ENCODE measurements at places on chromosomes 6 and 20.
A peak's percentile ranks its signal among the peaks of the same experiment; 100 is the strongest.

GRCh38 chr20:32558526-32558925, 26.6 kb downstream of the NOL4L start:
- DNase-seq, result no peak

DNA sequence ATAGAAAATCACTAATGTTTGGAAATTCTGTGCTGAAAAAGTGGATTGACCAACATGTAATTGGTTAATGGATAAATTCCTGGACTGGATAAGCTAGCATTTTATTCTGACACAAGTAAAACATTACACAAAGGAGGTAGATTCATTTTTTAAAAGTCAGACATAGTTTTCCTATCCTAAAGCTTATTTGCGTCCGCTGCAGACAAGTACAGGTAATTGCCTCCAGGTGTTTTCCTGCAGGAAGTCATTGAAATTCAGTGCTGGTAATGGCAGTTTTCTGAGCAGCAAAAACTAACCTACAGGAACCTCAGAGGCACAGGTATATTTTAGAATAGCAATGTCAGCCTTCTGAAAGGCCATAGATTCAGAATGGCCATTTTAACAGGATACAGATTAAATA, 20.0 kb upstream of the HIVEP1 start:
- DNase-seq, result no peak

DNA sequence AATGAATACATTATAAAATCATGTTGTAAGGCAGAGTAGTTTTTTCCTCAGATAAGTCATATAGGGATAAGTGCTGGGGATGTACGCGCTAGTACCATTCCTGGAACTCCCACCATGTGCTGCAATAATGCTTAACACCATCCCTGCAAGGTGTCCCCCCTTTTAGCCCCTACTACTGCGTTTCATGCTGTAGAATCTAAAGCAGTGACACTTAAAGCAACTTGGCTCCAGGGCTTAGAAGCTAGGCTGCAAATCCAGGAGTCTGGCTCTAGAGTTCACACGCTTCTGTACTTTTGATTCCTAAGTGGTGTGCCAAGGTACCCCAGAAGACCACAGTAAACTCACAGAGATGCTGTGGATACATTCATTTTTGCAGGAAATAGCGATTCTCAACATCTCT, 183.1 kb downstream of the DOK5 start:
- DNase-seq, result no peak

GRCh38 chr6:130740308-130740707, 86.9 kb upstream of the SMLR1 start:
- DNase-seq, result no peak

DNA sequence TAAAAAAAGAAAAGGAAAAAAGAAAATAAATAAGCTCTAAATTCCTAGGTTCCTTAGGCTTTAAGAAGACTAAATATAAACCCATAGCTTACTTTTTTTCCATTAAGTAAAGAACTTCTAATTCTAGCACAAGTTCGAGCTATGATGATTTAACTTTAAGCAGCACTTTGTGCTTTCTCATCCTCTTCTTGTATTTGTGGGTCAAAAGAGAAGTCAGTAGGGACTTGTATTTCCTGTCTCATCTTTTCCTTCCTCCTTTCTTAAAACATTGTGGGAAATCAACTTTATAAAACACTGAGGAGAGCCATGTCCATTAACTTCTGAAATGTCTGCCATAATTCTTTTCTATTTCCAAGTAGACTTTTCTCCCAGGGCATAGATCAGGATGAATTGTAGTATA, 637.7 kb upstream of the CITED2 start:
- DNase-seq, result no peak

- DNase-seq, result peak; percentile 86
Measured at GRCh38 chr6:43798688-43799444, 28.9 kb downstream of the VEGFA start.

DNA sequence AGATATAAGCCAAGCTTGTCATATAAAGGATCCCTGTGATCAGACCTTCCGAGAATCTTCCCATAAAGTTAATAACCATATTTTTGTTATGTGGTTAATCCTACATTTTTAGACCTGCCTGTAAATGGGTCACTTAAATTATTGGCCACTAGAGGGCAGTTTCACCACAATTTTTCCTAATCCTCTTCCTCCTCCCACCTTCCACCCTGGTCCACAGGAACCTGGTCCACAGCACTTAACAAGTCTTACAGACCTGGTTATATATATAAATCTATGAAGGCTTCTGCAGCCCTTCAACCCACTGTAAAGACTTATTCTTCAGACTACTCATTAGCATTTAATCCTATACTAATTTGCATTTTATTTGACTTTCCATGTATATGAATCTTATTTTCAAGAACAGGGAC, 28.3 kb downstream of the MRS2 start:
- peak; percentile 82 for DNase-seq

DNA sequence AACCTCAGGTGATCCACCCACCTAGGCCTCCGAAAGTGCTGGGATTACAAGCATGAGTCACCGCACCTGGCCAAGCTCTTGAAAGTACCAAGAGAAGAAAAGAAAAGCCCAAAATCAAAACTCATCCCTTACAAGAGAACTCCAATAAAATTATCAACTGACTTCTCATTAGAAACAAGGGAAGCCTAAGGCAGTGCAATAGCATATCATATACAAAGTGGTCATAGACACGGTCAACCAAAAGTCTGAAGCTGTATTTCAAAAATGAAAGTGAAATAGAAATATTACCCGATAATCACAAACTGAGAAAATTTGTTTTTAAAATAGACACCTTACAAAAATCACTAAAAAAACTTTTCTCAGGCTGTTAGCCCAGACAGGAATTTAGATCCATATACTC, 1321.1 kb upstream of the GJE1 start:
- no peak for DNase-seq

GRCh38 chr6:169172946-169173345, 80.7 kb downstream of the THBS2 start:
- DNase-seq, result no peak

DNA sequence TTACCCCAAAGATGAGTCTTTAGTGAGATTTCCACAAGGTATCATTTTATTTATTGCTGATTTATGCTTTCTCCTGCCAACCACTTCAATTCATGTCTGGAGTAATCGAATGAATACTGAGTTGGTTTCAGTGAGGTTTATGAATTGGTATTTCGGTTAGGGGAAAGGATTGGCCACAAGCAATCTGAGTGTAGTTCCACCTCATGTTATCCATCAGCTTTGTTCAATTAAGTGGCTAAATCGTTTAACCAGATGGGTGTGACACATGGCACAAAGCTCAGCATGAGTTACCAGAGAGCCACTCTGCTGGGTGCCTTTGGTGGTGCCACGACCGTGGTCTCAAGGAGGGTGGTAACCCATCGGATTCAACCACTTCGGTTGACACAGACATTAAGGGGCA, 148.2 kb downstream of the FNDC1 start:
- no peak for DNase-seq

DNA sequence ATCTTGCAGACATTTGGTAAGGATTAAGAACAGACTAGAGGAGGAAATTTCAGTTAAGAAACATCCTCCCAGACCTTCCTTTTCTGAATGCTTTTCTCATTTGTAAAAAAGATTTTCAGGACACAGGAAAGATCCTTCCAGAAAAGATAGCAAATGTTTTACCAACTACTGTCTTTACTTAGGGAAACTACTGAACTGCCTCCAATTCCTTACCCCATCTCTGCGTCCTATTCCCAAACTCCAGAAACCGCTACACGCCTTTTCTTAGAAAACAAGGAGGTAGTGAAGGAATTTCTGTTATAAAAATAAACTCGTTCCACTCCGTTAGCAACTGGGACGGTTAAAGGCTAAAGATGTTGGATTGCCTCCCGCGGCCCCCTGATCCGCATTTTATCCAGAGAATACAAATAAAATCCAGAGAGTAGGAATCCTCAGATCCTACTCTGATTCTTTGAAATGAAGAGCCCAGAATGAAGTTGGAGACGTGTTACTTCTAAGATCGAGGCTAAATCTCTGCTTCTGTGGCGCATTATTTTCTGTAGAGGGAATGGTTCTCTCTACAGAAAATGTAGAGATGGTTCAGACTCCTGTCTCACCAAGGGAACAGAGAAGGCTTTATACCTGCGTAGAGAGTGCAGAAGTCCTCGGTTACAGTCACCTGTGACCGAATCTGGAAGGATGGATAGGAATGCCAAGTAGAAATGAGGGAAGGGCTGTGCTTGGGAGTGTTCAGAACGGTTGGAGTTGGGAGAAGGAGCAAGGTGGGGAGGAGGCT, 133.0 kb downstream of the GPX5 start:
- DNase-seq, result no peak

GRCh38 chr6:12909833-12910232, 193.3 kb downstream of the PHACTR1 start:
- no peak for DNase-seq

DNA sequence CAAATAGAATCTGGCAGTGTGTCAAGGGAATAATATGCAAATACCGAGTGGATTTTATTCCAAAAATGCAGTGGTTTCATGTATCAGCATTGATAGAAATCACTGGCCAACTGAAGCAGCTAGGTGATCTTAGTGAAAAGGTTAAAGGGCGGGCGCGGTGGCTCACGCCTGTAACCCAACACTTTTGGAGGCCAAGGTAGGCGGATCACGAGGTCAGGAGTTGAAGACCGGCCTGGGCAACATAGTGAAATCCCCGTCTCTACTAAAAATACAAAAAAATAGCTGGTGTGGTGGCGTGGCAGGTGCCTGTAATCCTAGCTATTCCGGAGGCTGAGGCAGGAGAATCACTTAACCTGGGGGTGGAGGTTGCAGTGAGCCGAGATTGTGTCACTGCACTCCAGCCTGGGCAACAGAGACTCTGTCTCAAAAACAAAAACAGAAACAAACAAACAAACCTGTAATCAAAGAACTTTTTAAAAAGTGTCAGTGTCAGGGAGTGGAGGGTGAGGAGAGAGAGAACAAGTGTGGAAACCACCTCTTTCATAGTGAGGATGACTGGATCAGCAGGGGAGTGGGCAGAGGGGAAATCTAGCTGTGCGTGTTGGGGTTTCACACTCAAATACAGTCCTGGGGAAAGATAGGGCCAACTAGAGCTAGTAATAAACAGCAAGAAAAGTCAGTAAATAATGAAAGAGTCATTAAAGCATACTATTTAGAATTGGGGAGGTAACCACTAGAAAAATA, 57.1 kb downstream of the CDS2 start:
- DNase-seq, result no peak

GRCh38 chr20:22533823-22534751, 50.3 kb downstream of the FOXA2 start:
- DNase-seq, result no peak

DNA sequence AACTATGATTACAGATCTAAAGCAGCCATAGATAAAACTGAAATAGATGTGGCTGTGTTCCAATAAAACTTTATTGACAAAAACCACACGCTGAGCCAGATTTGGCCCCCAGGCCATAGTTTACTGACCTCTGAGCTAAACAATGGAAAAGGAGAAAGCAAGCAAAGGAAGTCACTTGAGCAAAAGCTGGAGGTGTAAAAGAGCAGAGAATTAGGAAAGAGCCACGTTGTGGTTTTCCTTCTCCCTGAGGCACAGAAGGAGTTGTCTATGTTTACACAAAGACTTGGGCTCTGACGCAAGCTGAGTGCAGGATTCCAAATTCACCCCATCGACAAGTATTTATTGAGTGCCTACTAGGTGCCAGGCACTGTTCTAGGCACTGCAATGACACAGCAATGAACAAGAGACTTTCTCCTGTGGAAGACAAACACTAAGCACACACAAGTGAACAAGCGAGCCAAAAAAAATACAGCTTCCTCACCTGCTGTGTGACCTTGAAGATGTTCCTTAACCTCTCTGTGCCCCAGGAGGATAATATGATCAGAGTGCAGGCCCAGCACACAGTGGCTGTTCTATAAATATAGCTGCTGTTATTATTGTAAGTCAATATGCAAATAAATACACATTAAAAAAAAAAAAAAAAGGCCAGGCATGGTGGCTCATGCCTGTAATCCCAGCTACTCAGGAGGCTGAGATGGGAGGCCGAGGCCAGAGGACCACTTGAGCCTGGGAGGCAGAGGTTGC, 75.4 kb upstream of the PTPN1 start:
- DNase-seq, result no peak

DNA sequence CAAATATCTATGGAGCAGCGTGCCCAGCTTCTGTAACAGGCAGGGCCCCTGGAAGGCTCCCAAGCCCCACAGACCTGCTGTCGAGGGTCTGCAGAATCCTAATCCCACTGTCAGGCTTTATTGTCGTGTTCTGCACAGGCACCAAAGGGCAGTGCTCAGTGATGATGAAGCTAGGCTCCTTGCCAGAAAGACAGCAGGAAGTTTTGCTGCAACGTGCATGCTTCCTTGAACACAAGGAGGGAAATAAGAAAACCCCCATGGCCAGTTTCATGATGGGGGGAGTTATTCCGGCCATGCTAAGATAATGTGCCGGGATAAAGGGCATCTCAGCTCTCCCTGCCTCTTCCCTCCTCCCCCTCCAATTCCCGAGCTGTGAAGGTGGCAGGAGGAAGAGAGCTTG, 109.4 kb upstream of the KCNG1 start:
- no peak for DNase-seq

GRCh38 chr6:41167173-41167963, 4.5 kb upstream of the TREM2 start:
- DNase-seq, result no peak

DNA sequence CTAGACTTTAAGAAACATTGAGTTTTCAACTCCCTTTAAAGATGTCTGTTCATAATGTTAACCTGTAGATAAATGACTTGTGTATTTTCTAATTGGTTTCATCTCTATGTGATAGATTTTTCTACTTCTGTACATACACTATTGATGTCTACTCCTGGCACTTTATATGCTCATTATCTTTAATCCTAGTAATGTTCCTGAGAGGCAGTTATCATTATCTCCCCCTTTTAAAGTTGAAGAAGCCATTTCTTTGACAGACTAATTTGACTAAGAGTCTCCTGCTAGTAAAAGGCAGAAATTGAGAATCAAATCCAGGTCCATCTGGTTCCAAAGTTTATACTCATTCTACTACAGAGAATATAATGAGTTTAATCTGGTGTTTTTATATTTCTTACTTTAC, 137.2 kb upstream of the SAMD5 start:
- DNase-seq, result no peak

DNA sequence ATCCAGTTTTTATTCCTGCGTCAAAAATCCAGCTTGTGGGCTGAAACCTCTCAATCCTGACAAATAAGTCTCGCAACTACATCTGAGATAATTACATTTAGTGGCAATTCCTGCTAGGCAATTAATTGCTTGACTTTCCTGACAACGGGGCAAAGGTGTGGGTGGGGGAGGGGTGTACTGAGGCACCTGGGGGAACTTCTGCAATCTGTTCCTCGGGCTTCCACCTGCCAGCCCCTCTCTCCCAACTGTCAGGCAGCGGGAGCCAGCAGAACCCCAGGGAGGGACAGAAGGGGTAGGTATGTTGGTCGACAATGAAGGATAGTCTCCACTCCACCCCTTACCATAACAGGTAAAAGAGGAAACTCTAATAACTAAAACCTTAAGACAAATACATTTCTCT, 6.8 kb downstream of the C6orf52 start:
- DNase-seq, result no peak

DNA sequence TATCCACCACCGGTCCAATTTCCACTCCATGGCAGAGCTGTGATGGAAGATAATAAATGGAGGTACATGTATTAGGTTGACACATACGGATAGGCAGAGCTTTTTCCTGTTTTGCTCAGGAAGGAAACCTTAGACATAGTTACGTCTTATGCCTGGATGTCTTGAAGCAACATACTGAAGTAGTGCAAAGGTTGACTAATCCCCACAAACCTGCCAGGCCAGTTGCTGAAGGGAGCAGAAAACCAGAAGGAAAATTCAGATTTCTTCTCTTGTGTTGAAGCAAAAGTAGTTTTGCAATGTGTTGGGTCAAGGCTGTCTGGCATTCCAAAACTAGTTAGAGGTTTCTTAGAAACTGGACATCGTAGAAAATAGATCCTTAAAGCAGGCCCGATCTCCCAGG, 68.7 kb downstream of the PHACTR1 start:
- no peak for DNase-seq

Data from hematopoietic multipotent progenitor cell treated with erythropoietin and hydrocortisone succinate and interleukin-3 and kit ligand, for 15 days (in vitro differentiated cells).